ENCODE measurements at places on chromosomes 12 and 14.
A peak's percentile ranks its signal among the peaks of the same experiment; 100 is the strongest.

- H3K4me1 ChIP-seq = no peaks in the 10 kb centered on the region
- no peak for DNase-seq
- H3K27me3 ChIP-seq = no peaks in the 10 kb centered on the region
Observed at GRCh38 chr12:114780746-114781399, 96.9 kb upstream of the TBX3 start.

GRCh38 chr12:102167821-102168604 lies 29.6 kb downstream of the PMCH start:
- H3K36me3 ChIP-seq = peaks cover 5% of the 10 kb centered on the region
- peak overlapping the region; percentile 1 for H3K4me3 ChIP-seq
- H3K27me3 ChIP-seq = no peaks in the 10 kb centered on the region
- DNase-seq = no peak
- peak overlapping the region; percentile 54 for H3K27ac ChIP-seq

DNA sequence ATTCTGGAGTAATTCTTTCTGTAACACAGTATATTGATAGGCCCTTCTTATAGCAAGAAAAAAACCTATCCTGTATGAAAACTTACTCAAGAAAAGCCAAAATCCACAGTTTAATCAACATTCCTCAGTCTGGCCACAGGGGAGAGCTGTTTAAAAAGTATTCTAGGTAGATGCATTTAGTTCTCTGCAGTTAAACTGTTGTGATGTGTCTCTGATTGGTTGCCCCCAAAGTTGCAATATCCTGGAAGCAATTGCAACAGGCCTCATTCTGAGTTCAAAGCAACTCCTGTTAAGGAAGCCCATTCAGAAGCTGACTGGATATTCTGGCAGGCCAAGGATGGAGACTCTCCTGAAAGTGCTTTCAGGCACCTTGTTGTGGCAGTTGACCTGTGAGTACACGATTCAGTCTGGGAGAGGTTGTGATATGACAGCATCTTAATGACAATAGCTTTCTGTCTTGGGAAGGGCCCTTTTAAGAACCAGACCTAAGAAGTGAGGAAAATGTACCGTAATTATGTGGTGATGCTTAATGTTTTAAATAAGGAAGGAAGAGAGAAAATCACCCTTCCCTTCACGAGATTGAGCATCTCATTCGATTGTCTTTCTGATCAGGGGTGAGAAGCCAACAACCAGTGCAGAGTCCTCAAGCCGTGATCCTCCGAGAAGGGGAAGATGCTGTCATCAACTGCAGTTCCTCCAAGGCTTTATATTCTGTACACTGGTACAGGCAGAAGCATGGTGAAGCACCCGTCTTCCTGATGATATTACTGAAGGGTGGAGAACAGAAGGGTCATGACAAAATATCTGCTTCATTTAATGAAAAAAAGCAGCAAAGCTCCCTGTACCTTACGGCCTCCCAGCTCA lies 420.7 kb downstream of the DAD1 start:
- no peaks in the 10 kb centered on the region for H3K4me1 ChIP-seq
- H3K4me3 ChIP-seq = peak overlapping the region; percentile 83
- no peak for DNase-seq
- H3K27me3 ChIP-seq = no peaks in the 10 kb centered on the region

DNA sequence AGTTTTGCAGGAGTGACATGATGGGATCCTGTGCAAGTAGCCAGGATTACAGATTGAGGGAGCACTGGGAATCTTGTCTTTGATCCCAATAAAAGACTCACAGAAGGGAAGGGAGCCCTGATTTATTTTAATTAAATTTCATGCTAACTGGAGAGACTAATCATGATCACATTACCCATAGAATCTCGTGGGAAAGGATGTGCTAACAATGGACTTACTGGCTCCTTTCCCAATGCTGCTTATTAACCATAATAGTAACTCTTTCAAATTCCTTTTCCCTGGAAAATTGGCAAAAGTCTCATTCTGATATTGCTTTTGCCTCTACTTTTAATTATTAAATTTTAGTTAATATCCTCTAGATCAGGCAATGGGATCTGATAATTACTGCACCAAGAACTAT lies 174.8 kb upstream of the AVPR1A start:
- DNase-seq = no peak
- no peak overlapping the region for H3K27ac ChIP-seq
- no peaks in the 10 kb centered on the region for H3K27me3 ChIP-seq
- H3K36me3 ChIP-seq = no peaks in the 10 kb centered on the region

DNA sequence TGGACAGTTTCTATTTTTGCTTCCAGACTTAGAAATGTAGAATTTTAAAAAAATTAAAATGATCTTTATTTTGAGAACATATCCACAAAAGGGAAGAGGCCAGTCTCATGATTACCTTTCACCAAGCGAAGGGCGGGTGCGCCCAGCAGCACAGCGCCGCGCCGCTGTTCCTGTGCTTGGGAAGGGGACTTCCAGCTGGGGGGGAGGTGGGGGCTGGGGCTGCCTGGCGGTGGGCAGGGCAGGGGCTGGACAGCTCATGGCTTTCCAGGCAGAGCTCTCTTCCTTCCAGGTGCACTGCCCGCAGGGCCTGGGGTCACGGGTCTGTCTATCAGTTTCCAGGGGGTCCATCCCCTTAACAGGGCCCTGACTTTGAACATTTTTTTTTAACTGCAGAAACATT lies 199.9 kb downstream of the TTC7B start:
- H3K4me1 ChIP-seq = peaks cover 5% of the 10 kb centered on the region
- no peaks in the 10 kb centered on the region for H3K27me3 ChIP-seq
- H3K27ac ChIP-seq = no peak overlapping the region
- no peak overlapping the region for H3K4me3 ChIP-seq
- no peak for DNase-seq

Data from activated T-cell treated with anti-CD3 and anti-CD28 coated beads, Interleukin-2, amount 50 U/mL, for 72 hours (primary cell).